ENCODE measurements at places on chromosomes 2 and 18.

GRCh38 chr18:2644535-2644934, 11.0 kb upstream of the SMCHD1 start:
- no peak for DNase-seq

DNA sequence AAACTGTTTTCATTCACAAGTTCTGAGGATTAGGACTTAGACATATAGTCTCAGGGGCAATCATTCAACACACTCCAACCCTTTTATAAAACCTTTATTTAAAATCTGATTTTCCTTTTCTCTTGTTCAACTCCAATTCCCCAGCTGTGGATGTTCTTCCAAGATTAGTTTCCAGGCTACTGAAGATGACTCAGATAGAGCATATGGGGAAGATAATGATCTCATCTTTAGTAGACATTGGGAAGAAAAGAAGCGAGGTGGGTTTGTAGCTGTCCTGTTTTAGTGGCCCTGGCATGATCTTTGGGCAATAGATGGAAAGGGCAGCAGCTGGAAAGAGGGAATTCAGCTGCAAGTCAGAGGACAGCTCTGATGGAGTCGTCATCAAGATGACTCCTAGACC, 247.7 kb upstream of the CCDC68 start:
- DNase-seq: no peak

GRCh38 chr2:150513647-150514046, 26.2 kb upstream of the RND3 start:
- no peak for DNase-seq

GRCh38 chr2:239676716-239677452, 276.1 kb upstream of the HDAC4 start:
- DNase-seq: no peak

- no peak for DNase-seq
Observed at GRCh38 chr2:205025580-205026240, 480.4 kb downstream of the PARD3B start.
